ENCODE measurements at places on chromosomes 4 and X. TPM values are rescaled to one million over a fixed set of nuclear protein-coding genes. Genes with fewer than 3 reads are reported as not detected.

DNA sequence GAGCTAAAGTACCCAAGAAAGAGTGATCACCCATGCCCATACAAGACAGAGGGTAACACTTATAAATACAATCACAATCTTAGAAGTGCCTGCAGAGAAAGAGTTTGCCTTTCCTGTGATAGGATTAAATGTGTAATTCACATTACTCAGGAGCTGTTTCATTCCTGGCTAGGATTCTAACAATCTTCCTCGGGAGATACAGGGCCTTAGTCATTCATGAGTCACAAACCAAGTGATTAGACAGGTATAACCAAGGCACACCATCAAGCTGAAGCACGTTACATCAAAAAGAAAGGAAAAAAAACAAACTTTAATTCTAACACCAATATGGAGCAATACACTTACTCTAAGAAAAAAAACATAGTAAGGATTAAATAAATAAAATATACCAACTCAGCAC lies 14.9 kb downstream of the ABCG2 start:
- DNase-seq, result no peak

Gene PPP4R3C
- not detected for total RNA-seq

Gene RNF150
- total RNA-seq, result 40.0 TPM

- DNase-seq, result no peak
Measured at GRCh38 chr4:53484911-53485657, 106.2 kb downstream of the LNX1 start.

GRCh38 chr4:1243451-1244080 lies 5.4 kb downstream of the CTBP1 start:
- peak; percentile 20 for DNase-seq

DNA sequence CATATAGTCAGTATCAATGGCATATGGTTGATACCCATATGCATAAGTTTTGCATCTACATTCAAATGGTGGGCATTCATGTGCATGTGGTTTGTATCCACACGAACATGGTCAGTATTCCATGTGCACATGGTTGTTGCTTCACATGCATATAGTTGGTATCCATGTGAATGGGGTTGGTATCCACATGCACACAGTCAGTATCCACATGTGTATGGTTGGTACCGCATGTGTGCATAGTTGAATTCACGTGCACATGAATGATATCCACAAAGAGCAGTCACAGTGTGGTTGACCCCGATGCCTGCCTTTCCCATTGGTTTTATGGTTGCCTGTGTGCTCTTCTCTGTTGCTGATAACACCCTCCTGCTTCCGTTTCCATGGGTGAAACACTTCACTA lies 427.9 kb downstream of the STIM2 start:
- DNase-seq, result no peak

Gene NMU
- total RNA-seq, result not detected

DNA sequence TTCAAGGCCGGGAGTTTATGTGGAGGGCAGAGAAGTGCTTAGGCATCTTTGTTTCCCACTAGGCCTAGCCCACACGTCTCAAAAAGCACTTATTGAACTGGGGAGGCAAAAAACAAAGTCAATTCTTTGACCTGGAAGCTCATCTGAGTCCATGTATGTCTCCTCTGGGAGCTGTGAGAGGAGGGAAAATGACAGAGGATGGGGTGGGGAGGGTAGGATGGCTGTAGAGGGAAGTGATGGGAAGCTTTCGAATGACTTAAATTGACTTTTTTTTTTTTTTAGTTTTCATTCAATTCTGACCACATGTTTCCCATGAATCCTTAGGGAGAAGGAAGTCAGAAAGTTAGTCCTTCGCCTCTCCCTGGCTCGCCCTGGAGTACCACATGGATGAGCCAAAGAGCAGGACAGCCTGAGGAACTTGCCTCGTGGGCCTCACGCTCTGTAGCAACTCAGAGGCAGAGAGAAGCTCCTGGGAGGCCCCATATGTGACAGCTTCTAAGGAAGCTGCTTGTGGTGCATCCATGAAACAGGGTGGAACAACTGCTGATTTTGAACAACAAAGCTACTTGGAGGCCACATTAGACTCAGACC lies 45.0 kb downstream of the NHSL2 start:
- no peak for DNase-seq

DNA sequence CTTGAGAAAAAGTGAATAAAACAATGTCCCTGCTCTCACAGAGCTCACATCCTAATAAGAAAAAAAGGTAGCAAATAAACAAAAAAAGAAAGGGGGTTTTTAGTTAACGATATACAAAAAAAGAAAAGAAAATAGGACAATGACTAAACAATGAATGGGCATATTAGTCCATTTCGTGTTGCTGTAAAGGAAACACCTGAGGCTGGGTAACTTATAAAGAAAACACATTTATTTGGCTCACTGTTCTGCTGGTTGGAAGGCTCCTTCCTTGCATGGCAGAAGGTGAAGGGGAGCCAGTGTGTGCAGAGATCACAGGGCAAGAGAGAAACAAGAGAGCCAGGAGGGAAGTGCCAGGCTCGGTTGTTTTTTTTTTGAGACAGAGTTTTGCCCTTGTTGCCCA lies 4.7 kb upstream of the KLF3 start:
- DNase-seq, result no peak

- DNase-seq, result peak; percentile 56
Measured at GRCh38 chr4:76198411-76199237, 15.0 kb downstream of the SCARB2 start.

GRCh38 chrX:31287861-31288260 lies 216.0 kb upstream of the FTHL17 start:
- no peak for DNase-seq

GRCh38 chr4:105714071-105714521 lies 5.5 kb downstream of the GSTCD start:
- DNase-seq, result no peak

- no peak for DNase-seq
Measured at GRCh38 chrX:24646006-24646405, 1.1 kb downstream of the PCYT1B start.

Gene HOPX
- total RNA-seq, result 17.1 TPM

DNA sequence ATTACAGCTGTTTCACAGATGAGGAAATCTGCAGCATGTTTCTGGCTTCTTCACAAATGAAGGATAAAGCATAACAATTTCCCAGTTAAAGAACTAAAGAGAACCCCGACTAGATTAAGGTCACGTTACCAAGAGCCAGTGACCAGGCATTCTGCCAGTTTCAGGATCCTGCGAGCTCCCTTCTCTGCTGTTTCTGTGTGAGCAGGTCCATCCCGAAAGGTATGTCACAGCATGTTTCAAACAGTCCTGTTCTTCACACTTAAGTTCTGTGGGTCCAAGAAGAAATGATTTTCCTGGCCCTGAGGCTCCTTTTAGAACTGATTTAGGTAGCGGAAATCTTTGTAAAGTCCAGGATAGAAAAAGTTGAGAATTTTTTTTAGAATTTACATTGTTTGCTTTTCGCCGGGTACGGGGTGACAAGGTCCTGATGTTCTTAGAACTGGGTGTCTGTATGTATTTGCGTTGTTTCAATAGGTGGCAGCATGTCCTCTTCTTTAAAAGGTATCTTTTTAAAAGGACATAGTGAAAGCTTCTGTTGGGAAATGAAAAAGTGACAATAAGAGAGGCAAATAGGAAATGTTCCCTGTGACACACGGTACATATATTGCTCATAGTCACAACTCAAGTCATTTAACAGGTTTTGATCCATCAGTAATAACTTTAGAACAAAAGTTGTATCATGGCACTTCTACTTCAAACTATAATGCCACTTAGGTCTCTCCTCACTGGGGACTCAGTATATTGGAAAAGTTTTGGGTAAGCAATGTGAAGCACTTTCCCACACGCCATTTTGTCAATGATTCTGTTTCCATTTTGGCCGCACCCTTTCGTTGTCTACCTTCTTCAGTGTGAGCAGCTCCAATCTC lies 18.4 kb downstream of the IL21 start:
- DNase-seq, result no peak

DNA sequence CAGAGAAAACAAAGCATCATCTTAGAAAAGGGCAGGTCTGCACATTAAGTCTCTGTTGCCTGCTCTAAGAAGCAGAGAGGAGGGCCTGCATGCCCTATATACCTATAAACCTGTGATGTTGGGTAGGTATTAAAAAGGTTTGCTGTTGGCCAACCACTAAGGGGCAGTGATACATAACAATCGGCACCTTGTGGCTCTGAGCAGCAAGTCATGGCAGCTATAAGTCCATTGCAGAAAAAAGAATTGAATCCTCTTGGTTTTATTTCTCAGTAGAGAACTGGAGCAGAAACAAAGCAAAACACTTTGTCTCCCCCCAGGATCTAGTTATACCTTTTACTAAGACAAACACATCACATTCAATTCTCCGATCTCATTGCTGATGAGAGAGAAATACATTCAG lies 1364.4 kb downstream of the STIM2 start:
- no peak for DNase-seq

Gene GPR119
- total RNA-seq, result not detected

Gene ADGRG4
- total RNA-seq, result not detected

Gene SCML2
- total RNA-seq, result 1.5 TPM

GRCh38 chrX:40303256-40304077 lies 205.7 kb upstream of the BCOR start:
- DNase-seq, result no peak

DNA sequence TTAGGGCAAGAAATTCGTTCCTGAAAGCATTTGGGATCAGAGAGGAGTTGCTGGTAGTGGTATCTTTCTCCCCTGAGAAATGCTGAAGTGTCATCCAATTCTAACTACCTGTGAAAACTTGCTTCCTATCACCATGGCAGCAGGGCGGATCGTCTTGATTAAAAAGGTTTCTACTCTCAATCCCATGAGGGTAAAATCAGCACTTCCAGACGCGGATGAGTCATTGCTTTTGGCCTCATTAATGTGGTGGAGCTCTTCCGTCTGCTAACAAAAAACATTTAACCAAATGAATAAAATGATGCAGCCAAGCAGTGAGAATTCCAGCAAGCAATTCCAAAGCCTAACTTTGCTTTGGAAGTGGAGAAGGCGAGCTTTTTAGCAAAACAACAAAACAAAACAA lies 325.6 kb downstream of the CAMK2D start:
- DNase-seq, result peak; percentile 72

Gene STOX2
- 11.2 TPM for total RNA-seq

DNA sequence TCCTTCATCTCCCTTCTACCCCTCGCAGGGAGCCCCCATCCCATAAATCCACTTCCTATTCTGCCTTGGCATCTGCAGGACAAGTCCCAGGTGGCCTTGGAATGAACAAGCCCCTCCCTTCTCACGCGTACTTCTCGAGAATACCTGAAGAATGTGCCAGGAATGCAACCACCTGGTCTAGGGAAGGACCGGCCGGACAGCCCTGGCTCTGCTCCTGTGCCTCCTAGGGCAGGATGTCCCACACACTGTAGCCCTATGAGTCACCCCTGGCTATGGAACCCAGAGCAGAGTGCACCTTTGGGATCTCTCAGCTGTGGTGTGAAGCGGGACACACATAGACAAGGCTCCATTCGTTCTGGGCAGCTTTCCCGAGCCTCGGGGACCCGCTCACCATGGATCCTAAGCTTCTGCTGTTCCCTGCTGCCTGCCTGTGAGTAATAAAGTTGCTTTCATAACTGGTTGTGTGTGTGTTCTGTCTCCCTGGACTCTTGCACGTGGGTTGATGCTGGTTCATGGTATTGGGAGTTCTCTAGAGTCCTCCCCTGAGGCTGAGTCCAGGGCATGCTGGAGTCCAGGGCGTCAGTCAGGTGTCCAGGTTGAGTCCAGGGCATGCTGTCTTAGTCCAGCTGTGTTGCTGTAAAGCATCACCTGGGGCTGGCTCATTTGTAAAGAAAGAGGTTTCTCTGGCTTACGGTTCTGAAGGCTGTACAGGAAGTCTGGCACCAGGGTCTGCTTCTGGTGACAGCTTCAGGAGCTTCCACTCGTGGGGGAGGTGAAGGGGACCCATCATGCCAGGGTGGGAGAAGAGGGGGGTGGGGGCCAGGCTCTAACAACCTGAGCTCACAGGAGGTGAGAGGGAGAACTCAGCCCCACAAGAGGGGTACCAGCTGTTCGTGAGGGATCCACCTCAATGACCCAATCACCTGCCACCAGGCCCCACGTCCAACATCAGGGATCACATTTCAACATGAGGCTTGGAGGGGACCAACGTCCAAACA lies 7.4 kb upstream of the PDE6B start:
- DNase-seq, result no peak

- DNase-seq, result no peak
Measured at GRCh38 chr4:1964443-1964842, 44.3 kb downstream of the NELFA start.

- DNase-seq, result no peak
Measured at GRCh38 chr4:80921441-80921840, 109.1 kb upstream of the BMP3 start.

- no peak for DNase-seq
Measured at GRCh38 chrX:1059576-1060561, 152.6 kb downstream of the CRLF2 start.

- no peak for DNase-seq
Measured at GRCh38 chr4:169582203-169582602, 30.2 kb downstream of the NEK1 start.

DNA sequence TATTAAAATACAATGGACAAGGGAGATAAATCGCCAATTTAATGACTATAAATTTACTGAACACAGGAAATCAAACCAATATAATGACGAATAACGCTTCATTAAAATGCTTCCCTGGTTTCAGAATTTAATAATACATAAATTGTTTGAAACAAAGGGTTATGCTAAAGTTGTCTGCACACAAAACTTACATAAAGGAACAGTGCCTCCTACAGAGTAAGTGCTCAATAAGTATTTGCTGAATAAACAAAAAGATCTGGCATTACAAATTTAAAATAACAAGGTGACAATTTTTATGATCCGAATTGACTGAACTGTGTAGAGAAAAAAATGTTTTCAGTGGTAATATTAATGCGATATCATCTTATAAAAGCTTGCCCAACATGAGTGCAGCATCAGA lies 69.6 kb downstream of the NOCT start:
- no peak for DNase-seq

Gene MTMR8
- 0.77 TPM for total RNA-seq

DNA sequence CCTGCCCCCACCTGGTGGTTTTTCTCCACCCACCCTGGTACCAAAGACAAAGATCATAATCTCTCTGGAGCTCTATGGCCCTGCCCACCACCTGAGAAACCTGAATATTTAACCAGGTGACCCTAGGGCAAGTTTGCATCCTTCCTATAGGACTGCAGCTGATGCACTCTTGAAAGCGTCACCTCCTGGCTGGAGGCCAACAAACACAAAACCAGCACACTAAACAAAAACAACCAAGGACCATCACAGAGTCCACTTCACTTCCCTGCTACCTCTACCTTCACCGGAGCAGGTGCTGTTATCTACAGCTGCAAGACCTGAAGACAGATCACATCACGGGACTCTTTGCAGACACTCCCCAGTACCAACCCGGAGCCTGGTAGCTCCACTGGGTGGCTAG lies 296.7 kb upstream of the FGF13 start:
- no peak for DNase-seq

- no peak for DNase-seq
Measured at GRCh38 chrX:53156207-53156596, 62.3 kb downstream of the KANTR start.

Measured in left cardiac atrium (tissue), 4 donors.